Non-pigmented ciliary epithelial cell (primary cell): ENCODE measurements at places on chromosomes 11 and 22.
A peak's percentile ranks its signal among the peaks of the same experiment; 100 is the strongest.

DNA sequence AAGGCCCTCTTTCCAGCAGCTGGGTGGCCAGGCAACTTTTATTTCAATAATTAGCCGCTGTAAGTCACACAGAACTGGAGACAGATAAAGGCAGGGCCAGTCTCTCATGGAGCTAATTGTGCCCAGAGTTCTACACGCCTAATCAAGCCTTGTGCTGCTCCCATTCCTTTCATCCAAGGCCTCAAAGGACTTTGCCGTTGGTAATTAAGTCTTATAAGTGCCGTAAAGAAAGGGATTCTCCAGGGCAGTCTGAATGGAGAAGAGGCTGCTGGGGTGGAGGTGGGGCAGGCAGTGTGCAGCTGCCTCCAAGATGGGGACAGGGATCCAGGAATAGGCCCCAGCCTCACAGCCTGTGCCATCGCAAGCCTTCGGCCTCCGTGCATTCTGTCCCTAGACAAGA is 357.9 kb downstream of the TENM4 start:
- no peak for DNase-seq

GRCh38 chr22:39530692-39531331 is 1.7 kb downstream of the RPS19BP1 start:
- no peak for DNase-seq

- no peak for DNase-seq
Observed at GRCh38 chr11:112734207-112734606, 227.0 kb upstream of the NCAM1 start.

GRCh38 chr11:62148271-62148980 is 24.6 kb downstream of the INCENP start:
- DNase-seq, result no peak

GRCh38 chr11:26878959-26879581 is 114.8 kb upstream of the FIBIN start:
- no peak for DNase-seq

- no peak for DNase-seq
Observed at GRCh38 chr11:65793625-65794400, 7.0 kb downstream of the OVOL1 start.

DNA sequence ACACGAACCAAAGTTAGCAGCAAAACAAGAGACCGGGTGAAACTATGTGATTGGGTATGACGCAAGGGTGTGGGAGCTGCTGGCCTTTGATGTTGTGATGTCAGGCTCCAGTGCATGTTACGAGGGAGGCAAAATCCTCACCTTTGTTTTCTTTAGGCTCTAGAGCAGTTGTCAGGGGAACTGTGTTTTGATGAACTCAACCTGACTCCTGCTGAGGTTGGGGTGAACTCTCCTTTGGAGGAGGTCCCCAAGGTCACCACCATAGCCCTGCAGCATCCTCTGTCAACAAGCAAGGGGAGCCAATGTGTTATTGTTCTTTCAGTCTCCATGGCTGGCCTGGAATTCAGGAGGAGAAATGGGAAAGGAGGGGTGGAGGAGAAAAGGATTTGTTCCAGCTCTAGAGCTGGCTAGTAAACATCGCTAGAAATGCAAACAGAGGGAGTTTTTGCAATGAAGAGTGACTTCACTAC is 33.8 kb downstream of the RASSF10 start:
- no peak for DNase-seq

DNA sequence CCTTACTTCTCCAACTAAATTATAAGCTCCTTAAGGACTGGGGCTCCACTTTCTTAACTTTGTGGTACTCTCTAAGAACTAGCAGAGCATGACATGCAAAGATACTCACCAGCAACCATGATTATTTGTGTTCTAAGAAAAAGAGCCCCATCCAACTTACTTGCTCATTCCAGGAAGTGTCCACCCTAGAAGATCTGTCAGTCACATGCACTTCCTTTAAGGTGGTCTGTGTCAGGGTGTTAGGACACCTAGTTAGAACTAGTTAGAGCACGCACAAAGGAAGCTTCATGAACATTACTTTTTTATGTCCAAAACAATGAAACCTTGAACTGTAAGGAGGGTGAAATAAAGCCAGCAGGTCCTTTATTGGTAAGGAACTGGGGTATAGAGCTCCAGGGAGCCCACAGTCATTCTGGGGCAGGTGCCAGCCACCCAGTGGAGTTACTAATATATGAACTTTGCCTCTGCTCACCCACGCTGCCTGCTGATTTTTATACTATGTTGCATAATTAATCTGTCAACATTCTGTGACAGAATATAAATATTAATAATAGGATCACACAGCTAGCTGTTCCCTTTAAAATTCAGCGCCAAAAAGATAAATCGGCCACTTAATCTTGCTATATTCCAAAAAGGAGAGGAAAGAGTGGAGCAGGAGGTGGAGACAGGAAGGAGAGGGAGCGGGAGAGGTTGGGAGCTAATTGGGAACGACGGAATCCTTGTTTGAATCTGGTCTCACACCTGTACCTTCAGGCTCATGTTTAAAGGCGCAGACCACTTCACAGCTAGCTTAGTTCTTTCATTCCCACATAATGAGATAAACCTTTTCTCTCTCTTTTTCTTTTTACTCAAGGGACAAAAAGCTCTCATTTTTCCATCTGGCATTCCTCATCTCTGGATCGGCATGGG is 755.0 kb downstream of the OPCML start:
- no peak for DNase-seq

DNA sequence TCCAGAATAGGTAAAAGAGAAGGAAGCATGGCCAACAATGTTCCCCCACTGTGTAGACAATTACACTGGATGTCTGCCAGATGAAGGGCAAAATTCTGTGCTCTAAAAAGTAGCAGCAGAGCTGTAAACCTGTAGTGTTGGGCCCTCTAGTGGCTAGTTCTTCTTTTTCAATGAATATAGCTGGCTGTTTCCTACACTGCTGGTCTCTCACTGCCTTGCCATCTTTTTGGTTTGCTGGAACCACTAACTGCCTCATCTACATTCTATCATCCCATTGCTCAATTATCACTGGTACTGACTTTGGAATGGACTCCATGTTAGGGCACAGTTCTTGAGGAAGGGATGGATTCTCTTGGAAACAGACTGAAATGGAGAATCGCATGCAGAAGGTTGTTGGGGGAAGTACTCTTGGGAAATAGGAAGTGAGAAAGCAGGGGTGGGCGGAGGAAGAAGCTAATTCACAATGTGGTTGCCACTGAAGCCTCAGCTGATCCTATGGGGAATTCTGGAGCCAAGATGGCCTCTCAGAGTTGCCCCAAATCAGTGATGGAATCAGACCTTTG is 17.9 kb downstream of the KCNE3 start:
- DNase-seq, result peak; percentile 53

DNA sequence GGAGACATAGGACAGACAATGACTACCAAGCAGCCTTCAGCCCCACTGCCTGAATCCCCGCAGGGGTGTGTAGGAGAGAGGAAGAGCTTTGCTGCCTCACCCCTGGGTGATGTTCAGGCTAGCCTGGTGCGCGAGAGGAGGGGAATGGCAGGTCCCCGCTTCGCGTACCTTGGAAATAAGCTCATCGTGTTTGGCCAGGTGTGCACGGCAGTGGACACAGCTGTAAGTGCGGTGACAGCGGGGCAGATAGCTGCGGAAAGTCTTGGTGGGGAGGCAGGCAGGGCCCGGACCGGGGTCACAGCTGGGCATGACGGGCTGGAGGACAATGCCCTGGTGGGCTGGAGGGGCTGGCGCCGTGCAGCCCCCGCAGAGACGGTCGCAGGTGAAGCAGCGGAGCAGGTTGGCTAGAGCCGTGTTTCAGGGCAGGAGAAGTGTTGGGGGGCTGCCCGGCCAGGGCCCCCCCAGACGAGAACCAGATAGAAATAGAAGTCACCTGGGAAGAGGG is 2.9 kb downstream of the YPEL4 start:
- DNase-seq, result no peak

DNA sequence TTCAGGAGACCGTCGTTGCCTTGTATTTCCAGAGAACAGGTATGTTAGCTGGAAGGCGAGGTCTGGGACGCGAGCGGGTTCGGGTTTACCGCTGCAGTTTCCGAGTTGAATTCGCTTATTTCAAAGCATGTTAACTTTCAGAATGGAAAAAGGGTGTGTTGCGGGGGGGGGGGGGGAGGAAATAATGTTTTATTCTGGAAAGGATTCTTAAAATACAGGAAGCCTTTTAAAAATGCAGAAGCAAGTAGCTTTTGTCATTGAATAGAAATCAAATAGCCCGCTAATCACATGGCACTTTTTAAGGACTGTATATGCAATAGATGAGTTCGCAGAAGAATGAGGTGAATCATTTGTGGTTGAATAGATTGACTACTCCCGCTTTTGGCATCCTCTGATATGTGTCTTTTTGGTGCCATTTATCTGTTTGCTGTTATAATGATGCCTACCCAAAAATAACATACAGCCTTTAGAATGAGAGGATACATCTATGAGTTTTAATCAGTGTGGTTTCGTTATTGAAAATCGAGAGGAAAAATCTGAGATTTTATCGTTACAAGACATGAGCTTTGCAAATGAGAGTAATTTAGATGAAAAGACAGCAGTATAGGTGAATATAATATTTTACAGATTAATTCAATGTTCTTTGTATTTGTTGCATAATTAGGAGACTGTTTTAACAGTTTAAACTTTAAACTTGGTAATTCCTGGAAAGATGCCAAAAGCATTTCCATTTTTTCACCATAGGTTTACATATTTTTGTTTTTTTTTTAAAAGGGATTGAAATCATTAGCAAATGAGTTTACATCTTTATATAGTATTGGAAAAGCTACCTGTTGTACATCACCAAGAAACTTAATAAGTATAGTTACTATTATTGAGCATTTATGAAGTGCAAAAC is 1.7 kb downstream of the PDE3B start:
- no peak for DNase-seq

- DNase-seq, result no peak
Observed at GRCh38 chr11:92224407-92225124, at the start of gene FAT3. Gene FAT3, plus strand, starts transcription at chr11:92224818. Its CDS starts 127,295 bp downstream, at chr11:92352113.

GRCh38 chr11:121210445-121211080 is 82.0 kb upstream of the SC5D start:
- no peak for DNase-seq

- DNase-seq, result no peak
Observed at GRCh38 chr11:36092314-36093030, 148.6 kb downstream of the LDLRAD3 start.

GRCh38 chr11:125591649-125592304 is 875 bp upstream of the STT3A start:
- DNase-seq, result no peak

DNA sequence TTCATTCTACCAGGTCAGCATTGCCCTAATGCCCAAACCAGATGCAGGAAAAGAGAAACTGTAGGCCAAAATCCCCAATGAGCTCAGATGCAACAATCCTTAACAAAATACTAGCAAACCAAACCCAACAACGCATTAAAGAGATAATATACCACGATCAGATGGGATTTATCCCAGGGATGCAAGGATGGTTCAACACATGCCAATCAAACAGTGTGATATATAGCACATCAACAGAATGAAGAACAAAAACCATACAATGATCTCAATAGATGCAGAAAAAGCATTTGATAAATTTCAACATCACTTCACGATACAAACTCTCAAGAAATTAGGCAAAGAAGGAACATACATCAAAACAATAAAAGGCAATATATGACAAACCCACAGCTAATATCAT is 45.0 kb downstream of the IMMP1L start:
- DNase-seq, result no peak

GRCh38 chr11:35173011-35173511 is 34.1 kb downstream of the CD44 start:
- no peak for DNase-seq

DNA sequence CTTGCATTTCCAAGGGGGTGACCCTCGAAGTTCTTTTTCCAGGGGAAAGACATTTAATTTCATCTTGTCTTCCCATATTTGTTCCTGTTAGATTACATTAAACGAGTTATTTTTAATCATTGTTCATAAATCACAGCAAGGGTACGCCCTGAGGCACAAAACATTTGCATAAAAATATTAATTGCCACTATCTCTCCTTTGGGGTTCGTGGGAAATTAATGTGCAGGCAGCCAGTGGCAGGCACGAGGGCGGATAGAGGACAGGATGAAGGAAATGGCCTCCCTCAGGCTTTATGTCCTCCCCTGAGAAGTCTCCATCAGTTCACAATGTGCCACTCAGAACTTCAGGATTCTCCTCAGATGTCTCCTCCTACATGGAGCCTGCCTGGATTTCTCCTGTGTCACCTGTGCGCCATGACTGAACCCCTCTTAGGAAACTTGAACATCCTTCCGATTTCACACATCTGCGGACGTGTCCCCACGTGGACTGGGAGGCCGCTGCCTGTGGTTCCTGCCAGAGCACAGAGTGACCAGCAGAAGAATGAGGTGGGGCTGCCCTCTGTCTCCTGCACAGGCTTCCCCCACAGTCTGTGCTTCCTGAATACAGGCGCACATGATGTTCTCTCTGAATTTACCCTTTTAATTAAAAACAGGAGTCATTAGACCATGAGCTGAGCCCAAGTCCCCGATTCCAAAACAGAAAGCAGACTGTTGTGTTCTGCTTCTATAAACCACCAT is 1085.9 kb downstream of the TBC1D22A start:
- no peak for DNase-seq

GRCh38 chr22:36183446-36183845 is 18.2 kb downstream of the APOL4 start:
- no peak for DNase-seq

GRCh38 chr11:126194121-126194543 is 17.3 kb downstream of the RPUSD4 start:
- DNase-seq, result peak; percentile 18

- DNase-seq, result no peak
Observed at GRCh38 chr11:34439610-34440198, 970 bp downstream of the CAT start.
